Mesendoderm (in vitro differentiated cells): ENCODE measurements at places on chromosomes 4 and X.

GRCh38 chr4:104964410-104965175 is 182.1 kb upstream of the TET2 start:
- H3K27ac ChIP-seq: no peak overlapping the region
- no peaks in the 10 kb centered on the region for H3K4me1 ChIP-seq
- no peaks in the 10 kb centered on the region for H3K36me3 ChIP-seq
- H3K27me3 ChIP-seq: no peaks in the 10 kb centered on the region

- no peaks in the 10 kb centered on the region for H3K36me3 ChIP-seq
- no peak overlapping the region for H3K4me3 ChIP-seq
- H3K27me3 ChIP-seq: no peaks in the 10 kb centered on the region
- DNase-seq: no peak
- no peak overlapping the region for H3K27ac ChIP-seq
These were observed 494.5 kb downstream of the CFAP47 start for GRCh38 chrX:36414056-36414455.

- H3K27me3 ChIP-seq: no peaks in the 10 kb centered on the region
- H3K27ac ChIP-seq: no peak overlapping the region
- H3K4me3 ChIP-seq: no peak overlapping the region
- H3K36me3 ChIP-seq: no peaks in the 10 kb centered on the region
- DNase-seq: no peak
These were observed 125.0 kb upstream of the GRPR start for GRCh38 chrX:15998350-15998749.

DNA sequence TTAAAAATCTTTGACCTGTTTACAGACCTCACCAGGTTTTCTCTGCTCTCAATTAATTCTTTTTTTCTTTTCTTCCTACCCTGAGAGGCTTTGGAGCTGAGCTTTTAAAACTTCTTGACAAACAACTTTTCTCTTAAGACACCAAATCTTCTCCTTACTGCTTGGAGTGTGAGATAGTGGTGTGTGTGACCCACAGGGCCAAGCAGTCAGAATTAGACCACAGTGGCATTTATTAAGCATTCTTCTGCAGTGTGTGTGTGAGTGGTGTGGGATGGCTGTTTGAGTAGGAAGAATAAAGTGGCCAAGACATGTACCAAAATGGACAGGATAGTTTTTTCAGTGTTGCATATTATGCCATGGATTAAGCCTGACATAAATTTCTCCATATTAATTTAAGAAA is 665.1 kb downstream of the RAPGEF2 start:
- no peaks in the 10 kb centered on the region for H3K4me1 ChIP-seq
- H3K36me3 ChIP-seq: no peaks in the 10 kb centered on the region
- H3K27ac ChIP-seq: no peak overlapping the region
